Stimulated activated naive CD4-positive, alpha-beta T cell treated with Interleukin-2 at 50 U/mL for 16 hours (primary cell): ENCODE measurements at places on chromosomes 12 and 14.
A peak's percentile ranks its signal among the peaks of the same experiment; 100 is the strongest.

DNA sequence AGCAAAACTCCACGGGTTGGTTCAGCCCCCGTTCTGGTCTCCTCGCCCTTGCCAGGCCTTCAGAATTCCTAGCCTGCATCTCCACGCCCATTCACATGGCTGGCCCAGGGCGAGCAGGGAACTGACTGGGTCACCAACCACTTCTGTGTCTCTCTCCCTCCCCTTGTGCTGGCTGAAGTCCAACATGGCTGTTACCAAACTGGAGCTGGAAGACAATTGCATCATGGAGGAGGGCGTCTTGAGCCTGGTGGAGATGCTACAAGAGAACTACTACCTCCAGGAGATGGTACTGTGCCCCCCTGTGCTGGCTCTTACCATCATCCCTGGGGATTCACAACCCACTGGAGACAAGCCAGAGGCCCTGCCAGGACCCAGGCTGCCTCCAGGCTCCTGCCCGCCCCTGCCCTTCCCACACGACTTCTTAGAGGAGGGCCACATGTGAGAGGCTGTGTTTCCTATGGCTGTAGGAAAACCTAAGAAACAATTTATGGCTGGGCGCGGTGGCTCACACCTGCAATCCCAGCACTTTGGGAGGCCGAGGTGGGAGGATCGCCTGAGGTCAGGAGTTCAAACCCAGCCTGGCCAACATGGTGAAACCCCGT is 9.9 kb downstream of the LRRC74A start:
- no peak for DNase-seq

DNA sequence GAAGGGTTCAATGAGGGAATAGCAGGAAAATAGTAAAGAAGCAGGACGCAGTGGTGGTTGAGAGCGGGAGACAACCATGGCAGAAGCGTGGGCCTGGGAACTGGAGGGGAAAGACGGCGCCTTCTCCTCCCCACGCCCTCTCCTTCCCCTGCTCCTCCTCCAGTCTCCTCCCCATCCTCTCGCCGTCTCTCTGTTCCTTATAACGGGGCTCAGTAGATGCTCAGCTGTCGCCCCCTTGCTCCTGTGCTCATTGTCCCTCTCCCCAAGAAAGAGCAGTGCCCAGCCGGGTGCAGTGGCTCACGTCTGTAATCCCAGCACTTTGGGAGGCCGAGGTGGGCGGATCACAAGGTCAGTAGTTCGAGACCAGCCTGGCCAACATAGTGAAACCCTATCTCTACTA is 142.0 kb downstream of the BCL11B start:
- no peak for DNase-seq

DNA sequence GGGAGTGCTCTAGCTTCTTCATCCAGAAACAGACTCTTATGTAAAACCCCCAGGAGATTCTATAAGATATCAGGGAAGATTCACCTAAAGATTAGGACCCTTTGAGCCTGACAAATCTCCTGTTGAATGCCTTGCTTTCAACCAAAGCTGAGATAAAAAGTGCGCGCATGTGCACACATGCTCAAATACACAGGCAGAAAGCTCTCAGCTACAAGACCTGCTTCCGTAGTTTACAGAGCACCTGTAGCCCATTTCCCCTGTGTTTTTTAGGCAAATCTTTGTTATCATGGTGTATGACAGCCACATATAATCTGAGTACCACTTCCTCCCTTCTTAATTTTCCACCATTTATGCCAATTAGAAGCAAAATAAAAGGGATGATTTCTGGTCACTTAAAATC is 866.9 kb downstream of the NRXN3 start:
- DNase-seq, result no peak

- DNase-seq, result no peak
Observed at GRCh38 chr14:101124815-101125214, 221.3 kb upstream of the RTL1 start.

DNA sequence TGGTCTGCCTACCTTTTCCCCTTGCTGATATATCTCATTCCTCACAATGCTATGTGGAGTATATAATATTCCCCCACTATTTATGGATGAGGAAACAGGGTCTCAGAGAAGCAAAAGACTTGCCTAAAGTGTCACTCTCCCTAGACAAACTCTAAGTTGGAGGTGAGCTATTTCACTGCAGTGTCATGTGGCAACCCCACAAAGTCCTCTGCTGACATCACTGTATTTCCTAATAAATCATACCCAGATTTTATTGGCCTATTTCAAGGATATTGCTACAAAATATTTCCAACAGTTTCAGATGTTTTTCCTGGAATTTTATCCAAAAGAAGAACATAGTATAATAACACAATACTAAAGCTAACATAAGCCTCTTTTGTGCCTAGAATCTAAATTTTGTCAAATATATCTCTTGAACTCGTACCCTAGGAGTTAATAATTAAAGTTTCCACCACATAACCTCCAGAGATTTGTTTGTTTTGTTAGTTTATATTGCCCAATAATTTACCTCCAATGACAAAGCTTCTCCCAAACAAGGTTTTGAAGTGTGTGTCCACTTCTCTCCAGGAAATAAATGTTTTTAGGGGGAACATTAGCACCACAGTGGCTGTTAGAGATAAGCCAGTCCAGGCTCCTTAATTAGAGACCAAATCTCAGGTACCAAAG is 215.1 kb downstream of the ASCL1 start:
- DNase-seq, result no peak

DNA sequence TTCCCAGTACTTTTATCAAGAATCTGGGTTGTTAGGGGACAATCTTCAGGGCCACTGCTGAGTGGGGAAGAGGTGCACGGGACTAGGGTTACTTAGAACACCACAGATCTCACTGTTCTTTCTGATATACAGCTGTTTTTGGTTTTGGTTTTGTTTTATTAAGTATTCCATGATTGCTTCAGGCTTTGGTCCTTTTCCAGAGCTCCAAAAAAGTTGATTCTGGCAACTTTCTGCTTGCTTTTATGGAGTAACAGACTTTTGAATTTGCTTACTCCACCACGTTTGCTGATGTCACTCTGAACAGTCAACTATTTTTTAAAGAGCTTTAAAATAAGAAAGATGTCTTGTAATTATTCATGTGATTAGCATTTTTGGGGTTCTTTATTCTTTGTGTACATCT is 368.1 kb upstream of the FOXG1 start:
- no peak for DNase-seq

DNA sequence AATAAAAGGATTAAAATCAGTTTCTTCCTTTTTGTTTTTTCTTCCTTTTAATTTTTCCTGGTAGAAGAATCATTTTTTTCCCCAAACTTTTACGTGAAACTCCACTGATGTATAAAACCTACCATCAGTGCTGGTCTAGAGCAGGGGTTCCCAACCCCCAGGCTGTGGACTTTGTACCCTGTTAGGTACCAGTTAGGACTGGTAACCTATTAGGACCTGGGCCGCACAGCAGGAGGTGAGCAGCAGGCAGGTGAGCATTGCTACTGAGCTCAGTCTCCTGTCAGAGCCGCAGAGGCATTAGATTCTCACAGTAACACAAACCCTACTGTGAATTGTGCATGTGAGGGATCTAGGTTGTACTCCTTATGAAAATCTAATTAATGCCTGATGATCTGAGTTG is 10.1 kb downstream of the SMCO2 start:
- DNase-seq, result no peak

DNA sequence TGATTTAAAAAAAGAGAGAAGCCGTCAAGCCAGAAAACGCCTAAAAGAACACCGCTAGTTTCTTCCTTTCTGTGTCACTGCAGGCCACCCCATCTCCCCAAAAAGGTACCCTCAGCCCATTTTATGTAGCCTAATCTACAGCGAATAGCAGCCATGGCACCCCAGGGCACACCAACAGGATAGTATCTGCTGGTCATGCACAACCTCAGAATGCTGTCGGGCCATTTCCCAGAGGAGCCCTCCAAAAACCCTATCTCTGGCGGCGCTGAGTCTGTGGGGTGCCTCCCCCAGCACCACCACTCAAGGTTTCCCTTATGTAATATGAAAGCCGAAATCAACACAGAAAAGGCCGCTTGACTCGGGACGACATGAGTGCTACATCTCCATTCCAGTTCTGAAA is 98.9 kb downstream of the BCL11B start:
- DNase-seq, result no peak

GRCh38 chr14:59020382-59020781 is 168.1 kb upstream of the DAAM1 start:
- DNase-seq, result no peak

GRCh38 chr12:68998041-68998440 is 65.1 kb upstream of the CPM start:
- DNase-seq, result no peak

GRCh38 chr14:105473677-105474482 is 741 bp upstream of the CRIP2 start:
- DNase-seq, result peak; percentile 76

- no peak for DNase-seq
Observed at GRCh38 chr14:96409701-96410100, 17.8 kb downstream of the AK7 start.

- no peak for DNase-seq
Observed at GRCh38 chr12:75196865-75197264, 12.8 kb downstream of the KCNC2 start.

- no peak for DNase-seq
Observed at GRCh38 chr12:11658791-11659190, 9.3 kb downstream of the ETV6 start.

DNA sequence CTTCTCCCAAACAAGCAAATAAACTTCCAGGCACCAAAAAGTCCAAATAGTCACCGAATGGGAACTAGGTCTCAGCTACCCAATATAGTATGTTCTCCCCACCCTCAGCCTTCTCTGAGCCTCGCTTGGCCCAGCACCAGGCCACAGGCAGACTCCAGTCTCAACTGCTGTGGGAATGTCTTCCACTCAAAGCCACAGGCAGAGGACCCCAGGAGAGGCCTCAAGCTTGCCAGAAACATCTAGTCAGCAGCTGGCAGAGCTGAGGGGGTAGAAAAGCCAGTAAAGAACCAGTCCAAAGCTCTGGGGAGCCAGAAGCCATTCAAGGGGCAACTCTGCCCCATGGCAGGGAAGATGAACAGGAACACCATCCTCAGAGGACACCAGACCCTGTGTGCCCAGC is 41.8 kb downstream of the FMNL3 start:
- no peak for DNase-seq

- DNase-seq, result no peak
Observed at GRCh38 chr12:57989838-57990237, 48.5 kb downstream of the ATP23 start.

GRCh38 chr12:68638171-68638570 is 27.5 kb downstream of the RAP1B start:
- no peak for DNase-seq

- DNase-seq, result peak; percentile 50
Observed at GRCh38 chr12:132489078-132489601, 811 bp upstream of the FBRSL1 start.

DNA sequence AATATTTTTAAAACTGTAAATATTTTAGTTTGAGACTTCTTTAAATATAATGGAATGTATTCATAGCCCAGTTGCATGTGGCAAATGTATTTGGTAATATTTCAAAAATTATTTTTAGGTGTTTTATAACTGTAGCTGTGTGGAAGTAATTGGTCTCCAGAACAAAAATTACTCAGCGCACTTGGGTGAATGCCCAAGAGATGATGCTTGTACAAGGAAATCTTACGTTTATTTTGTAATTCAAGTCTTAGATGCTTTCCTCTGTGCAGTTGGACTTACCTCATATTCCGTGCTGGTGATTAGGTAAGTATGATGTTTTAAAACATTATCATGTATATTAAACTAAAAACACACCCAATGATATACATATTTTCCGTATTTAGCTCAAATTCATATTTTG is 76.7 kb upstream of the SLCO1B1 start:
- no peak for DNase-seq

DNA sequence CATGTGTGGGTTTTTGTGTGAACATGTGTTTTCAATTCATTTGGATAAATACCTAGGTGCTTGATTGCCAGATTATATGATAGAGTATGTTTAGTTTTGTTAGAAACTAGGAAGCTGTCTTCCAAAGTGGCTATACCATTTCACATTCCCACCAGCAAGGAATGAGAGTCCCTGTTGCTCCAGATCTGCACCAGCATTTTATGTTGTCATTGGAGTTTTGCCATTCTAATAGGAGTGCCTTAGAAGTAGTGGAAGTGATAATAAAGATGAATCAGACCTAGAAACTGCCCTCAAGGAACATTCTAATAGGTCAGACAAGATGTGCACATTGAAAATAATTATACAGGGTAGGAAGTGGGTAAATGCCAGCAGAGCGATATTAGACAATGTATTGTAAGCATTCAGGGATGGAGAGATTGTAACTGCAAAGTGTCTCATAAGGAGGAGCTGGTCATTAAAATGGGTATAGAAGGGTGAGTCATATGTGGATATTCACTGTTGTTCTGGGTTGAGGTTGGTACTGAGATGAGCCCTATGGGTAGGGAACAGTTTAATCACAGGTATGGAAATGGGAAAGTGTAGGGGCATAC is 71.4 kb downstream of the MNAT1 start:
- DNase-seq, result no peak

- DNase-seq, result no peak
Observed at GRCh38 chr12:46212108-46212982, 56.5 kb downstream of the SLC38A1 start.

DNA sequence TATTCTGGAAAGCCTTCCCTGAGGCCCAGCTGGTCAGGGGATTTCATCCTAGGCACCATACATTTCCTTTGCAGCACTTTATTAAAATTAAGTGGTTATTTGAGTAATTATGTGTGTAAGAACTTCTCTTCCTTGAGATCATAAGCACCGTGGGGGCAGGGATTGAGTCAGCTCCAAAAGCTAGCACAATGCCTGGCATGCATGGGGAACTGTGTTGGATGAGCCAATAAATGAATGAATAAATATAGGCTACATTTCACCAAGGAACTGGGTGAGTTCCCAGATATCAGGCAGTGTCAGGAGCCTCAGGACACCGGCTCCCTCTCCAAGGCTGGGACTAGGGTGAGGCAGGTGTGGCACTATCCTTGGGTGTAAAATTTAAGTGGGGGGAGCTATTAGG is 82.8 kb upstream of the FBXO21 start:
- DNase-seq, result no peak

DNA sequence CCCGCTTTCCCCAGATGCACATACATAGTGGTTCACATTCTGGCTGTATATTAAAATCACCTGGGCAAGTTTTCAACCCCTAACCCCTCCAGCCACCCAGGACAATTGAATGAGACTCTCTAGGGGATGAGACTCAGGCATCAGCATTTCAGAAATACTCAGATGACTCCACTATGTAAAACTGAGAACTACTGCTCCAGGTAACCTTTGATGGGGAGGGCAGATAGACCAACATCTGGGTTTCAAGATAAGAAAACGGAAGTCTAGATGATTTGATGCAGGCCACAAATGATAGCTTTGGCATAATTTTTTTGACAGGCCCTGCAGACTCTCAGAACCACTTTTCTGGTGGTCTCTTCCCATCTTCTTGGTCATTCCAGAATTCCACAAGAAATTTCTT is 341.1 kb downstream of the EMP1 start:
- no peak for DNase-seq

DNA sequence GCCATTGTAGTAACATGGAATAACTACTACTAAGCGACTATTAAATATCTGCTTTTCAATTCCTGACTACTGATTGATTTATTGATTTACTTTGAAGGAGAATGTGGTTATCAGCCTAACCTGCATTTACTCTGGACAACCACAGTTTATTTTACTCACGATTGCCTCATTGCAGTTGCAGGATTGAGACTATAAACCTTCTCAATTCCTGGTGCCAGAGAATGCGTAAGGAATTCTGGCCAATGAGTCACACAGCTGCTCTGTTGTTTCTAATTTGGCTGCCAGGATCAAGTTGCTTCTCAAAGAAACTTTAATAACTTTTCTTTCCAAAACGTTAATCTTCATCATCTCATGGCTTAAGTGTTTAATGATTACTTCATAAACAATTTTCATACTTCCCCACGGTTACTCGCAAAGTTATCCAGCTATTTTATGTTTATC is 13.1 kb upstream of the TMTC1 start:
- no peak for DNase-seq

- DNase-seq, result no peak
Observed at GRCh38 chr12:3704512-3705353, 48.2 kb downstream of the CRACR2A start.
